ENCODE measurements at places on chromosomes 5 and 9. TPM values are rescaled to one million over a fixed set of nuclear protein-coding genes. Genes with fewer than 3 reads are reported as not detected.

GRM6 gene
- not detected for polyA plus RNA-seq

PLPP6 gene
- 5.1 TPM for polyA plus RNA-seq

RGMB gene
- polyA plus RNA-seq = 2.6 TPM

PDLIM4 gene
- 33.3 TPM for polyA plus RNA-seq

PCDHA1 gene
- polyA plus RNA-seq = 0.02 TPM

SLC4A9 gene
- polyA plus RNA-seq = 0.14 TPM

SLC36A3 gene
- not detected for polyA plus RNA-seq

IFNB1 gene
- polyA plus RNA-seq = not detected

GABRP gene
- polyA plus RNA-seq = 55.7 TPM
